ENCODE measurements at places on chromosomes 13 and 19. TPM values are rescaled to one million over a fixed set of nuclear protein-coding genes. Genes with fewer than 3 reads are reported as not detected.

DNA sequence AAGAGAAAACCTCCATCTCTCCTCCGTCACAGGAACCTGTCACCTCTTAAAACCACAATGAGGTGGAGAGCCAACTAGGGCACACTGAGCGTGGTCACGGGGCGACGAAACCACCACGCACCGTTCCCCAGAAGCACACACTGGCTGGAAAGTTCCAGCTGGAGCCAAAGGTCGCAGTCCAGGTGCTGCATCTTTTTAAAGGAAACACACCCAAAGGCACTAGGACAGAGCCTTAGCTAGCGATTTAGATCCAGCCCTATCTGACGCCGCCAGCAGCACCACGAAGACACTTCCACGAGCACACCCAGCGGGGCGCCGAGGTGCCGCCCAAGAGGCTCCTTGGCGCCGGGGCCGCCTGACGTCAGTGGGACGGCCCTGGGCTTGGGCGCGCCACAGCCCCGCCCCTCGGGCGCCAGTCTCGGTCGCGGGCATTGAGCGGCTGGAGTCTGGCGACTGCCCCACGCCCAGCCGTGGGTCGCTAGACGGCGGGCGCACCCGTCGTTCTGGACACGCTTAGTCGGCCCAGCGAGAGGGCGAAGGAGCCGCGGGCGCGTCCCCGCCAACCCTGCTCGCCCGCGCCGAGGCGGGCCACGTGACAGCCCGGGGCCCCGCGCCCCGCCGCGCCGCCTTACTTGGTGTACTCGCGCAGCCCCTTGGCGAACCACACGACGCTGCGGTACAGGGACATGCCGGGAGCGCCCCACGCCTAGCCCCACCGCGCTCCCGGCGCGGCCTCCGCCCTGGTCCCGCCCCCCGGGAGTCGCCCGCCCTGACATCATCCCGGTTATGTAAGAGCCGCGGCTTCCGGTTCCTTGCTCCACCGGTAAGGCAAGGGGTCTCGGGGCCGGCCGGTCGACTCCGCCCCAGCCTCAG lies at the start of gene DHRS12:
Gene DHRS12 (minus strand): TSS at position 742 of the 873 bp plus-strand sequence. CDS start 4,504 bp downstream, outside the sequence.
- DNase-seq: peak; percentile 93

DNA sequence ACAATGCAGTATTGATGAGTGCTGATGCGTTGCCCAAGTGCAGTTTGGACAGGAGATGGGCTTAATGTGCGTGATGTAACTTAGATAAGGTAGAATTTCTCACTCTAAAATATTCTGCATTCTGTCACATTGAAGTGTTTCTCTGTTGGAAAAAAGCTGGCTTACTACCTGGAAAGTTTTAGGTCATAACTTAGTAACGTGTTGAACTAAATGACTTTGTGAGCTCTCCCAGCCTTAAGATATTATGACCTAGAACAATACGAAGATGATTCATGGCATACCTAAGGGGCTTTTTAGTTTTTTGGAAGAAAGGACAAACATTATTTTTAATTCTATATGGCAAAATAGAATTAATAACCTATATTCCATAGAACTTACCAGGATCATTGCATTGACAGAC lies 9.0 kb downstream of the UFM1 start:
- DNase-seq: no peak

DNA sequence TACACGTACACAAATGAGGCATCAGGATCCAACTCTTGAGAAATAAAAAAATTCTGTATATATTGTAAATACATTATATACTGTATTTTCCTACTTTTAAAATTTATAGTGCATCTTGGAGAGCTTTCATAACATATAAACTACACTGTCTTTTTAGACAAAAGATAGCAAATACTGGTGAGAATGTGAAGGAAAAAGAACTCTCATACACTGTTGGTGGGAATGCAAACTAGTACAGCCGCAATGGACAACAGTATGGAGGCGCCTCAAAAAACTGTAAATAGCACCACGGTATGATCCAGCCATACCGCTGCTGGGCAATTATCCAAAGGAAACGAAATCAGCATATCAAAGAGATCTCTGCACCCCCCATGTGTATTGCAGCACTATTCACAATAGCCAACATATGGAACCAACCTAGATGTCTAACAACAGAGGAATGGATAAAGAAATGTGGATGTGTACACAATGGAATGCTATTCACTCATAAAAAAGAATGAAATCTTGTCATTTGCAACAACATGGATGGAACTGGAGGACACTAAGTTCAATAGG lies 292.4 kb downstream of the EFNB2 start:
- no peak for DNase-seq

DNA sequence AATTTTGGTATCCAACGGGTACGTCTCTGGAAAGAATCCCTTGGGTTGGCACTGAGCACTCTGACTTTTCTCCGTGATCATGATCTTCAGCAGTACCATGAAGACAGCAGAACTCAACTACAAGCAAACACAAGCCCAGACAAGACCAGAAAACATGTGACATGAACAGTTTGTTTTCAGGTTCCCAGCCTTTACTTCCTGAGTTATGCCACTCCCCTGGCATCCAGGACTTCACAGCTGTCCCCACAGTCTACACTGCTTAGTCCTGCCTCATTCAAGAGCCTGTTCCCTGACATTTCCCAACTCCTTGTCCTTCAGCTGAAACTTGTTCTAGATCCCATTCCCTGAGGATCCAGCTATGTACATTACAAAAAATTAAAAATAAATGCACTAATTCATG lies 4.9 kb upstream of the N4BP2L1 start:
- DNase-seq: no peak

GRCh38 chr13:37481011-37481884 lies 117.3 kb downstream of the POSTN start:
- no peak for DNase-seq

GRCh38 chr13:55553701-55554100 lies 1587.0 kb upstream of the PRR20A start:
- no peak for DNase-seq

DNA sequence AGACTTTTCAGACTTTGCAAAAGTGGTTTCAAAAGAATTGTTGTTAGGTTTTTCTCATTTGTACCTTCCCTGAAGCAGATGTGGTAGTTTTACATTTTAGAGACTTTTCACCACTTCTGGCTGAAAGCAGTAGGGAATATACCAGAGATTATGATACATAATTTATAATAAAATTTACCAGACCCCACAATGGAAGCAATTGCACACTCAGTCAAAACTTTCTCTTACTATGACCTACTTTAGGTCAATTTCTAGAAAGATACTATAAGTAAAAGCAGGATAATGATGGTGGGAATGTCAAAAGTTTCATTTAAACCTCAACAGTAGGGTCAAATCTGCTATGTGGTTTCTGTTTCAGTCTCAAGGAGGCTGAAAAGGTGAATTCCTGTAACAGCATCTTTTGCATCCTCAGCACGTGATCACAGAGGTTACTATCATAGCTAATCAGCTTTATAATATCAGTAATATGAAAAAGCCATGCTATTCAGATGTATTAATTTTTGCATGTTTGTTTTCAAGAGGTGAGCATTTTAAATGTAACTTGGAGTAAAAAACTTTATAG lies 26.9 kb downstream of the PCCA start:
- DNase-seq: no peak

DNA sequence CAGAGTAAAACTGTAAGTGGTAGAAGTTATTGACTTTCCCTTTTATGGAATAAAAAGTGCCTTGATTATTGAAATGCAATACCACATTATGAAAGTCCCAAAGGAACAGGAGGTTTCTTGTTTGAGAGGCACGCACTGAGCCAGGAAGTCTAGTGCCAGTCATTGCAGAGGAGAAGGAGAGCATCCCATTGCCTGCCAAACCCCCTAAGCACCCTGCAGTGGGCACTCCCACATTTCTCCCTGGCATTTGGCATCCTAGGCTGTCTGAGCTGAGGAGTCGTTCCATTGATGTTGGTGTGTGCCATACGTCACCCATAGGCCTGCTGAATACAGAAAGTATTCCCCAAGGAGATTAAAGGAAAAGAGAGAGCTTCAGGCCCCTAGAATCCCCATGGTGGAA lies 85.7 kb upstream of the MBNL2 start:
- no peak for DNase-seq

DNA sequence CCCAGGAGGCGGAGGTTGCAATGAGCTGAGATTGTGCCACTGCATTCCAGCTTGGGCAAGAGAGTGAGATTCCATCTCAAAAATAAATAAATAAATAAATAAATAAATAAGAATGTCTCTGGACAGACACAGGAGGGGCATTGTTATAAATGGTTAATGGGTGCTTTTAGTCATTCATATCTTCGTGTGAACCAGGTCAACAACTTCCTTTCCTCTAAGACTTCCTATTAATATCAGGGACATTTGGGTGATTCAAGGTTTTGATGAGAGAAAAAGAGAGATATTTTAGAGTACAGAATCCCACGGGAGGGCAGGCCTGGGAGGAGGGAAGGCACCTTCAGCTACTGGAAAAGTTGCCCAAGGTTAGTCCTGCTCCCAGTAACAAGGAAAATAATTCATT lies 23.9 kb downstream of the DHRS12 start:
- DNase-seq: no peak

- no peak for DNase-seq
Measured at GRCh38 chr13:110216398-110217041, 90.4 kb downstream of the COL4A1 start.

- no peak for DNase-seq
Measured at GRCh38 chr13:20494656-20495055, 31.0 kb downstream of the CRYL1 start.

DNA sequence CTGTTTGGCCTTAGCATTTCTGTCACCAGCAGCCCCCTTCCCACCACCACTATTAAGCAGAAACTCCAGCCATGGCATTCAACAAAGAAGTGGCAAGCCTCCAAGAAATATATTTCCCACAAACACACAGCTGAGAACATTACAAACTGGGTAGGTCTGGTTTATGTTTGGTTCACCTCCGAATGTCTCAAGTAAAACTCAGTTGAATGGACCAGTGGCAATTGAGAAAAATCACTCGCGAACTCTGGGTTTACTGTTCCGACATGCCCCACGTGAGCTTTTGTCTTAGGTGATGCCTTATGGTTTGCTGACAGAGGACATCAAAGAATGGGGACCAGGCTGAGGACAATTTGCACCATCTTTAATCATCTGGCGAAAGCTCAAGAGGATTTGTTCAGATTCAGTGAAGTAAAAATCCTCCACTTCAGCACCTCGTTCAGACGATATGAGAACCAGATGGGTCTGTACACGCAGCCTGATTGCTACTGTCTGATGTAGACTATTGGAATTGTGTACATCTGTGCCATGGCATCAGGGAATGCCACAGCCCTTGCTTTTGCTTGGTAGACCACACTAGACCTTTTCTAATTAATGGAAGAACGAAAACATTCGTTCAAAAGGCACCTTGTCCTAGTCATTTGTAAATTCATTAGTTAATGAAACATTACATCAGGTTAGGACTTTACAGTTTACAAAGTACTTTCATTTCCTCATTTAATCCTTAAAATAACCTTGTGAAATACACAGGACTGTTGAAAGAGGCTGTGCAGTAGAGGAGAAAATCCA lies 59.4 kb downstream of the SLC10A2 start:
- no peak for DNase-seq

- no peak for DNase-seq
Measured at GRCh38 chr13:105543742-105544141, 991.7 kb downstream of the EFNB2 start.

GRCh38 chr13:31610270-31610998 lies 128.9 kb upstream of the RXFP2 start:
- DNase-seq: no peak

GRCh38 chr19:1110809-1111640 lies 7.2 kb downstream of the GPX4 start:
- DNase-seq: no peak

GRCh38 chr13:36405151-36405550 lies 27.1 kb upstream of the CCNA1 start:
- no peak for DNase-seq

DNA sequence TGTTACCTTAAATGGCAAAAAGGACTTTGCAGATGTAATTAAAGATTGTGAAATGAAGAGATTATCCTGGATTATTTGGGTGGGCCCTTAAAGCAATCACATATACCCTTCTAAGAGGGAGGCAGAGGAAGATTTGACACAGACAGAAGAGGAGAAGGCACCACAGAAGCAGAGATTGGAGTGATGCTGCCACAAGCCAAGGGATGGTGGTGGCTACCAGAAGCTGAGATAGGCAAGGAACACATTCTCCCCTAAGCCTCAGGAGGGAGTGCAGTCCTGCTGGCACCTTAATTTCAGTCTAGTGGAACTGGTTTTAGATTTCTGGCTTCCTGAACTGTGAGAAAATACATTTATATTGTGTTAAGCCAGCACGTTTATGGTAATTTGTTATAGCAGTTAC lies 24.2 kb downstream of the DEDD2 start:
- DNase-seq: no peak

GRCh38 chr19:44050740-44051649 lies 841 bp upstream of the ZNF223 start:
- DNase-seq: no peak

DNA sequence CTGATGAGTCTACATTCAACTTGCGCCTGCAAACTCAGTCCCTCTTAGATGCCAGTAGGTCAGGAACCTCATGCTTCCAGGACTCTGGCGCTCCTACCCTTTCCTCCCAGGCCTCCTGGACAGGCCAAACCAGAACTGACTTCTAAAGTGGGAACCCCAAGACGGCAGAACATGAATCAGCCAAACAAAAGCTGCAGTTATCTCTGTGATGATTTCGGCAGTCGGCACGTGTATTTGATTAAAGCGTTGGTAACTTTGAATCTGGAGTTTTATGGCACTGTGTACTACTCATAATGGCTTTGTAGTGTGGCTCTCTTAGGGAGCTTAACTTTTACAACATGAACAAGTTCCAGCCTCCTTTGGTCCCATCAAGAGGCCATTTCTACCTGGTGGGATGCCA lies 13.7 kb downstream of the ACTN4 start:
- DNase-seq: no peak

- no peak for DNase-seq
Measured at GRCh38 chr19:45793178-45793564, 526 bp upstream of the DMWD start.

DNA sequence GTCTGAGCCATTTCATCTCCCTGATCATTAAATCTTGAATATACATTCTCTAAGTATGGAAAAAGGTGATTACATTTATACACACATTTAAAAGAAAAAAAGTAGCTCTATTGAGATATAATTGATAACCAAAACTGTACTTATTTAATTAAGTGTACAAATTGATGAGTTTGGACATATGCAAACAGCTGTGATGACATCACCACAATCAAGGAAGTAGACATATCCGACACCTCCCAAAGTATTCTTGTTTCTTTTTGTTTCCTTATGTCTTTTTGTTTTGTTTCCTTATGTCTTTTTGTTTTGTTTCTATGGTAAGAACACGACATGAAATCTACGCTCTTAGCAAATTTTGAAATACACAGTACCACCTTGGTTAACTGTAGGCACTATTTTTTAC lies 1393.9 kb upstream of the MIR17HG start:
- DNase-seq: no peak

- no peak for DNase-seq
Measured at GRCh38 chr19:29923653-29924052, 18.4 kb upstream of the URI1 start.

Gene OR4F17
- not detected for total RNA-seq

Gene RASAL3
- 1.5 TPM for total RNA-seq

Gene ITGBL1
- 2.2 TPM for total RNA-seq

Gene ZNF556
- not detected for total RNA-seq

Gene KIR3DL1
- not detected for total RNA-seq

Gene ADAMTSL5
- 36.8 TPM for total RNA-seq

Gene FFAR3
- total RNA-seq: not detected

Gene TTC9B
- total RNA-seq: not detected

Gene ATXN8OS
- total RNA-seq: not detected

Data from left ventricle myocardium inferior (tissue), 1 donor.